ENCODE measurements at places on chromosomes 16 and 17. TPM values are rescaled to one million over a fixed set of nuclear protein-coding genes. Genes with fewer than 3 reads are reported as not detected.

The PRSS53 gene
- 2.5 TPM for total RNA-seq

The OR1D5 gene
- not detected for total RNA-seq

The MAP2K6 gene
- 42.2 TPM for total RNA-seq

The COX10 gene
- 23.0 TPM for total RNA-seq

The TNFRSF17 gene
- not detected for total RNA-seq

The GAN gene
- total RNA-seq = 25.6 TPM

The RHOT2 gene
- total RNA-seq = 162 TPM

The CCL5 gene
- total RNA-seq = not detected

The TBC1D3E gene
- total RNA-seq = not detected

The PRR35 gene
- total RNA-seq = 0.50 TPM
